Activated T-helper 9 cell treated with anti-CD3 and anti-CD28 coated beads, Interleukin-2, amount 50 U/mL, for 16 hours (primary cell): ENCODE measurements at places on chromosomes 3 and 15.

DNA sequence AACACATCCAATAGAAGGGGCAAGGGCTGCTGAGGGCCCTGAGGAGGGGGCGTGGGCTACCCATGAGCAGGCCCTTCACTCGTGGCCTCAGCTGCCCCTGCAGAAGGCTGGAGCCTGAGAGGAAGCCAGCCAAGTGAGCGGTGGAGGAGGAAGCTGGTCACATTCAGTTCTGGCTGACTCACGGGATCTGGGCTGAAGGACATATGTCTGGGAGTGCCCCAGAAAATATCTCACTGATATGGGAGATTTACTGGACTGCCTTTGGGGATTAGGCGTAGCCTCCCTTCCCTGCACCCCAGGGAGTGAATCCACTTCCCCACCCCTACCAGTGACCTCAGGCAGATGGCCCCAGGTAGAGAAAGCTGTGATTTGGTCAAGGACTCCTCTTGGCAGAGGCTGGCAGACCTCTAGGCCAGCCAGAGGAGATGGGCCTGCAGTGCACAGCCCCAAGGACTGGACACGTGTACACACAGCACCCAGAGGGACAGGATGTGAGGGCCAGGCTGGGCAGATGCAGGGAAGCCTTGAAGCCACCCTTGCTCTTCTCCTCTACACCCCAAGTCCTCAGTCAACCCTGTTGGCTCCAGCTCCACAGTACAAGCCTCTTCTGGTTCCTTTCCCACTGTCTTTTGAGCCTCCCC lies 14.2 kb upstream of the ANKDD1A start:
- no peak for DNase-seq

GRCh38 chr15:48177383-48177765 lies 721 bp downstream of the MYEF2 start:
- no peak for DNase-seq

DNA sequence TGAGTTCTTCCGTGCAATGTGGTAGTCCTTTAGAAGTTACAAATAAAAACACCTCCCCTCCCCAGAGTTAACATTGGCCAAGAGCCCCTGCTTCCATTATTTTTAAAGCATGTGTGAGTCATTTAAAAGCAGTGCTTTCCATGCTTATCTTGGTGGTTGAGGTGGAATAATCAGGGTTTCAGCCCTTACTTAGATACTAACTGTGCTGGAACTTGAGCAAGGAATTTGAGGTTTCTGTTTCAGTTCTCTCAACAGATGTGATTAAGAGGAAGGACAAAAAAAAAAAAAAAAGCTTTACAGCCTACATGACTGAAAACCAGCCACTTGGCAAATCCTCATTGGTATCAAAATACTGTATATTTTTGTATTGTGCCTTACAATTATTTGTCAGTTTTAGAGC lies 64.5 kb downstream of the CGNL1 start:
- DNase-seq, result no peak

- no peak for DNase-seq
These were observed 47.0 kb downstream of the FRMD4B start for GRCh38 chr3:69338911-69339310.

DNA sequence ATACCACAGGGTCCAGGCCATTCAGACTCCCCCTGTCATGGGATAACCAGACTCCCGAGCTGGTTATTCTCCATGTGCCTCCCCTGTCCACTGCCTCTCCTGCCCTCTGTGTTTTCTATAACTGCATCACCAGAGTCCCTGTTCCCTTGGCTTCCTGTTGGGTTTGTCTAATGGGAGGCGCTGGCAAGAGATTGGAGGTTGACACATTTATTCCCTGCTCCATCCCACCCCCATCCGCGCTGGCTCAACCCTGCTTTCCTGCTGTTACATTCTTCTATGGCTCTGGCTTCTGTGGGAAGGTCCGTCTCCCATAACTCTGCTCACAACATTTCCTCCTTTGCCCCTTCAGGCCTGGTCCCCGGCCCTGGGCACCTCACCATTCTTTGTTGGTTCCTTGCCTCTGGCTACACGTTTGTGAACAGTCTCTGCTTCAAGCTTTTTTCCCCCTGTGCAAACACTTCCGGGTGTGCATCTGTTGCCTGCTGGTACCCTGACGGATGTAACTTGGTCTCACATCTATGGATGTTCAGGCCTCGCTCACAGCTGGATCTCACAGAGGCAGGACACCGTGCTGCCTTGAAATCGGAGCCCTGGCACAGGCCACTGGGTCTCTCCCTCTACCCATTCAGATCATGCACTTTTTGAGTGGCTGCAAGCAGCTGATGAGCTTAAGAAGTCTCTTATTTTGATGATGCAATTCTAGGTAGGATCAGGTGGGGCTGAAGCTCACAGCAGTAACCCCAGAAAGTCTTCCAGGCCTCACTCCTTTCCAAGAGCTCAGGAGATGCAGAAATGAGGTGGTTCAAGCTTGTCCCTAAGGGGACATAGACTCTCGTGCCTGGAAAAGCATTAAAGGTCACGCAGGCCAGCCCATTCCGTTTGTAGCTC lies 68.6 kb upstream of the ATP13A3 start:
- DNase-seq, result no peak

DNA sequence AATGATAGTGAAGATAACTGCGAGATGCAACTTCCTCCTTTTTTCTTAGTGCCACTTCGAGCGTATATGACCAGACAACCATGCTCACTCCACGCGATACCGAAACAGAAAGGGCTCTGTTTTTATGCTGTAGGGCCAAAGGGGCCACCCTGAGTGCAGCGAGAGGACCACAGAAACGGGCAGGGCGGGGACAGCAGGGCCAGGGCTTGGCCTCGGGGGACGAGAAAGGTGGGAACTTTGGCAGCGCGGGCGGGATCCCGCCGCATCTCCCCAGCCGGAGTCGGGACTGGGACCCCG lies 483 bp downstream of the VPS13C start:
- DNase-seq, result peak; percentile 37

- DNase-seq, result no peak
These were observed 347.8 kb downstream of the MFSD1 start for GRCh38 chr3:159149633-159150032.

- no peak for DNase-seq
These were observed 120.2 kb upstream of the MBNL1 start for GRCh38 chr3:152148579-152148978.

GRCh38 chr15:70923311-70924080 lies 30.9 kb downstream of the LRRC49 start:
- no peak for DNase-seq

DNA sequence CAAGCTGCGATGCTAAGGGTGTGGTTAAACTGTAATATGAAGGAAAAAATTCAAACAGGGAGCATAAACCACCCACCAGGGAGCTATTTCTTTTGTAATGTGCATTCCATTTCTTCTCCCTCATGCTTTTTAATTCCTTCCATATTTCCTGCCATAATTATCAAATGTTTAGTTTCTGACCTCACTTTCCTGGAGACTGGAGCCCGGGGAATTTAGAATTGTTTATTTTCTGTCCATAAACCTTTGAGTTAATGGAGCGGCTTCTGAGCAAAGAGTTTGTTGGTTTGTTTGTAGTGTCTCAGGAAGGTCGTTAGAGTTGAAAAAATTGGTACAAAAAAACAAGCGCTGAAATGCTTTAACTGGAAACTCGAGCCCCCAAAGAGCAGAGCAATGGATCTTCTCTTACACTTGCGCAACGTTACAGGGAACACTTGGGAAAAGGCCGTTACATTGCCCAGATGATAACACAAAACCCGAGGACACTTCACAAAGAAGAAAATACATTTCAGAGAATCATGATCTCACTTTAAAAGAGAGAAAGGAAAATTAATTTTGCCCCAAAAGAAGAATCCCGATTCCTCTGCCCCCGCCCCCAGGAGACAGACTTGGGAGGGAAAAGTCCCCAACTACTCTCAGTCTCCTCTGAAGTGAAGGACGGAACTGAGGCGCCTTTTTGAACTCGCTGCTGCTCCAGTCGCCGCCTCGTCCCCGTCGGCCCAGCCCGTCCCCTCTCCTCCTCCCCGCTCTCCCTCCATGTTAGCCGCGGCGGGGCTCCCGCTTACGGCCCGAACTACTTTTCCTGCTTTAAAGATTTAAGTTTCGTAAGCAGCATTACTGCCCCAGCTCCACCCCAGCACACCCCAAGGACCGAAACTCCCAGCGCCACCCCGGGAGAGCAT lies 842 bp downstream of the FSTL1 start:
- DNase-seq, result no peak

DNA sequence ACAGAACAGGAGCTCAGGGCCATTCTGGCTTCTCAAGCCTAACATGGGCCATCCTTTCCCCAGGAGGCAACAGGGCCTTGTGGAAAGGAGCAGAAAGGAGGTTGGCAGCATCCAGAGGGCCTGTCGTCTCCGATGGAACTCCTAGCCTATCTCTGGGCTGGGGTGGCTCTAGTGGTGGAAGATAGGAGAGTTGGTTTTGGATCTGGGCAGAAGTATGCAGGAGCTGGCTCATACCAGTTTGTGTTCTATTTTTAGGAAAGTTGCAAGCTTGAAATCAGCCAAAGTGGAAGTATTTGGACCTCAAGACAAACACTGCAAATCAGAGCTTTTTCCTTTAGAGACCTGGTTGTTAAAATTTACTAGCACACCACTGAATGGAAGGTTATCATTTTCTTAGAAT lies 35.4 kb upstream of the XCR1 start:
- no peak for DNase-seq

GRCh38 chr15:81375461-81375860 lies 1.4 kb upstream of the TMC3 start:
- no peak for DNase-seq

- no peak for DNase-seq
These were observed 562.3 kb downstream of the MCTP2 start for GRCh38 chr15:94793641-94794040.

DNA sequence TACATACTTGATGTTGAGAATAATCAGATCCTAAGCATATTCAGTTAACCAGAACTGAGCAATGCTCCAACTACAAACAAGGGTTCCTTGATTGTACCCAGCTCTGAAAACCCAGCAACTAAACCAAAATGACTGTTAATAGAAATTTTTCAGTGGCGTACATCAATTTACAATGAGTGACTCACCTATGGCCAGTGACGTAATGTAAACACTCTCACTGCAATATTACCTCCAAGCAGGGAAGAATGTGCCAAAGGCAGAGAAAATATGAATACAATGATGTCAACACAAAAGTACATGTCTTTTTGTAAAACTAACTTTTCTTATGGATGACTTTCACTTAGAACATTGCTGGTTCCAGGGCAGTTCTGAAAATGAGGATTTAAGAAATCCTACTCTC lies 611.3 kb downstream of the EDEM1 start:
- DNase-seq, result no peak

GRCh38 chr3:9499455-9500107 lies 54.0 kb downstream of the LHFPL4 start:
- no peak for DNase-seq

DNA sequence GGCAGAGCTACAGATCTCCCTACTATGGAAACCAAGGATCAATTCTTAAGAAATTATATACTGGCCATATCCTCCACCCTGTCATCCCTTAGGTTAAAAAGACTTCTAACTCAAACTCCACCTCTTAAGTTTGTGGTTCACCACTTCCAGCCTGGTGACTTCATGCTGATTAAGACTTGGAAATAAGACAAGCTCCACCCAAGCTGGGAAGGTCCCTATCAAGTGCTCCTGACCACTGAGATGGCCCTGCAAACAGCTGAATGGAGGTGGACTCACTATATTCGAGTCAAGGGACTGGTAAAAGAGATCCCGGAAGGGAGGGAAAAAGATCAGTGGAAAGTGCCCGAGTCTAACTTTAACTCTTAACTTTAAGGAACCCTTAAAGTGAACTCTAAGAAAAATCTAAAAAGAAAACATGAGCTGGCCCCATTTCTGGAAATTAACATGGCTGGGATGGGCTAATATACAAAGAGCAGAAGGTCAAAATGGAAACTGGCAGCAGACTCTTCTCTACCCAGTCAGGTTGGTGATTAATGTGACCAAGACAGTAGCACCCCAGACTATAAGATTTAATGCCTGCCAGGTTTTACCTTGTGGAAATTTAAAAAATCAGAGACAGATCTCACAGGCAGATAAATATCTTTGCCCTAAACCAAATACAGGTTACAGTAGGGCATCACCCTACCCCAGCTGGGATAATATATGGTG lies 43.9 kb downstream of the PPCDC start:
- no peak for DNase-seq

- DNase-seq, result no peak
These were observed 81.3 kb downstream of the MTHFS start for GRCh38 chr15:79815468-79815867.

- no peak for DNase-seq
These were observed 11.5 kb downstream of the PLA2G4F start for GRCh38 chr15:42144841-42145375.

GRCh38 chr3:51675201-51675611 lies 4.2 kb downstream of the TEX264 start:
- DNase-seq, result no peak

DNA sequence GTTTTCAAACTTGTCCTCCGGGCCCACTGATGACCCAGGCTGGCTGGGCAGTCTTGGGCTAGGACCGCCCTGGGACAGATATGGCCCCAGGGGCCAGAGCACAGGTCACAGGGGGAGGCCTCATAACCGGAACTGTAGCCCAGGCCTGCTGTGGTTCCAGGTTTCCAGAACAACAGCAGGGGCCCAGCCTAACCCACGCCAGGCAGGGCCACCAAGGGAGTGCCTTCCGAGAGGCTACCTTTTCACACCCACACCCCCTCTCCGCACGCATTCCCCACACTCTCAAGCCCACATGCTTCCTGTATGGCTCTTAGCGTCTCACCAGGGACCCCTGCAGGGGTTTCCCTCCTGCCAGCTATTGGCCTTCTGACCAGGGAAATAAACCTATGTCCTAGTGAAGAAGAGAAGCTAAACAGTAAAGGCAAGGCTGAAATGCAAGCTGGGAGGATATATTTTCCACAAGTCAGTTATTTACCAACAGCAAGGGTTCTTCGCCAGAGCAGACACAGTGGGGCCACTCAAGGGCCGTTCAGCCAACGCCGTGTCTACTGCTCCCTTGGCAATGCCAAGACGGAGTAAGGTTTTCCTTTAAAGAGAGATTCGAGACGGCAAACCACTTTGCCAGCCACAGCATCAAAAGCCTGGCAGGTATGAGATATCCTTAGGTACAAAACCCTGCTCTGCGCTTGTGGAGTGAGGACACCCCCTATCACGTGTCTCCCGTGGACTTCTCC lies 135.1 kb downstream of the ATP10A start:
- no peak for DNase-seq

- DNase-seq, result no peak
These were observed 110.4 kb downstream of the EDEM1 start for GRCh38 chr3:5297895-5298294.

DNA sequence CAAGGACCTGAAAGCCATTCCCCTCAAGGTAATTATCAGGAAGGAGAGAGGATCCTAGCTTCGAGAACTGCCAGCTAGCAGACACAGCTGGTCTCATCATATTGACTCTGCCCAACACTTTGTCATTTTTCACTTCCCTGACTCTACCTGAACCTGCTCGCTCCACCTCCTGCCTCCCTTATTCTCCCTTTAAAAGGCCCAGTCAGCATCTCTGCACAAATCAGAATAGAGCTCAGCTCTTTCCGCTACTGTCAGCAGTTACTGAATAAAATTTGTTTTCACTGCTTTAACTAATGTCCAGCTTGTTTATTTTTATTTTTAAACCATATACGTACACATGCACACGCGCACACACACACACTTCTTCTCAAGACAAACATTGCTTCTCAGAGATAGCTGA lies 57.2 kb upstream of the MCF2L2 start:
- DNase-seq, result no peak
